Hematopoietic multipotent progenitor cell (in vitro differentiated cells): ENCODE measurements at places on chromosomes 3 and 15.

GRCh38 chr3:104396974-104397669 lies 969.6 kb upstream of the ALCAM start:
- DNase-seq, result no peak

GRCh38 chr15:96431786-96432185 lies 101.3 kb downstream of the NR2F2 start:
- DNase-seq, result no peak

DNA sequence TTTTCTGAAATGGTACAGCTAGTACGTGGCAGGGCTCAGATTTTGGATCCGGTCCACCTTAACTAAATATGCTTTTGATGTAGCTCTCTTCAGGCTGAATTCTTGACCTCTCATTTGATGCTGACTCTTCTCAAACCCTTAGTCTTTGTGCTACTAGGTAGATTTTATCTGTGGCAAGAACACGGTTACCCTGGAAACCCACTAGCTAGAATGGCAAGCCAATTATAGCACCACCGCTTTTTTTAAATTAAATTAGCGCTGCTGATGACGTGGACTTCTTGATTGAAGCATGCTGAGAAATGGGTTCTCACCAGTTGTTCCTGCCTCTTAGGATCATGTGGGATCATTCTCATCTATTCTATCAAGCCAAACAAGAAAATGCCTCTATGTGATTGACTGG lies 421.5 kb downstream of the LPP start:
- no peak for DNase-seq

DNA sequence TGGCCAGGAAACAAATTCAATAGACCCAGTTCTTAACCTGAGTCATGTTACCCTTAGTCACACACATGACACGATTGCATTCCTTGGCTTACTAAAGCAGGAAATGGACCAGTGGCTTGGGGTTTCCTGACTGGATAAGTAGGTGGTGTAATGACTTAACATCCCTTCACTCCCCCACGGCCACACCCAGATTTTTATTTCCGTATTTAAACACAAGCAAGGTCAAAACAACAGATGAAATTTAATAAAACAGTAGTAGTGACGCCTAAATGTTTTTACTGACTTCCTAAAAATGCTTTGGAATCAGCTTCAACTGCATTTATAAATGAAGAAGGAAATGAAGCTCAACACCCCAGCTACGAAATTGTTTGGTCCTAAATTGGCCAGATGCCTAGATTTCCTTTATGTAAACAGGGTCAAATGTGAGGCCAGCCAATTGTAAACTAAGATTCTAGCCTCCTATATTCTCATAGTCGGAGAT lies 324.3 kb downstream of the CHST2 start:
- DNase-seq, result peak; percentile 80

DNA sequence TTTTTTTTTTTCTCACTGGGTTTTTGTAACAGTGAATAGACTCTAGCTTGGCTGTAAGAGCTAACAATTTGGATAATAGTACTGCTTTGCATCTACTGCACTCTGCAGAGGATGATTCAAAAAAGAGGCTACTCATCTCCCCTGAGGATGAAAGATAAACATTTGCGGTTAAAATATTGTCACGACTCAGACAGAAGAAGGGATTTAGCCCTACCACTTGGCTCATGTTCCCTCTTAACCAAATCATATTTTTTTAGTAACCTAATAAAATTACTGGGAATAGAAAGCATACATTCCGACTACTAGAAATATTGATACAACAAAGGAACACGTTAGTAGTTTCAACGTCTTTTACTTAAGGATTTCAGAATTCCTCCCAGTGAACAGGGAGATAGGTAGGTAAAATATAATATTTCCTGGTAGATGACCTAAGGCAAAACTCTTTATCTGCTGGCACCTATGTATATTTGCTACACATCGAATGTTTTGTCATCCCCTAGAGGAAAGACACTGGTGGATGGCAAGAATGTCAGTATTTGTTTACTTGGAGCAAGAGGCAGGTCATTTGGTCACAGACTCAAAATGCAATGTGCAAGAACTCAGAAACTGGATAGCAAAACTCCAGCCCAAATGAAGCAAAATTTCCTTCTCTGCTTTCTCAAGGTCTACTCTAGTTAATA lies 110.8 kb downstream of the GREM1 start:
- DNase-seq, result no peak

GRCh38 chr3:185716436-185717108 lies 108.3 kb downstream of the IGF2BP2 start:
- no peak for DNase-seq

DNA sequence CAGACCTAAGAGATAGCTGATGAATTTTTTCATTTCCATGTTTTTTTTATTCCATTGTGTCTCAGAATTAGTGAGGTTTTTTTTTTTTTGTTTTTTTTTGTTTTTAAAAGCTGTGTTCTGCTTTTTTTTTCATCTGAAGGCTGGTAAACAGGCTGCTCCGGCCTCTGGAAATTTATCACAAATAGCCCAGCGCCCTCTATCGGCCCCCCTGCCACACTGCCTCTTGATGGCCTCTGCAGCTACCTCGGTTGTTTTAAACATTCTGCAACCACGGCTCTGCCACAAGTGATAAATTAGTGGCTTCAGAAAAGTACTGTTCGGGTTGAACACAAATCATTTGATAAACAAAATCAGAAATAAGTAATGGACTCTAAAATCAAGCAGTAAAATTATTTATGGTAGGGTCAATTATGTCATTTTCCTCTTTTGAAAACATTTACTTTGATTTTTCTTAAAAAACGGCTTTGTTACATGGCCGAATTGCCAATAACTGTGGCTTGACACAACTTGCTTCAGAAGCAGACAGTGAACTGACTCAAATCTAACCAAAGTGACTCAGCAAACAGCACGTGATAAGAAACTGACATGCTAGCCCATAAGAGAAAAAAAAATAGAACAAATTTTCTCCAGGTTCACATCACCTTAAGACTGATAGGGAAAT lies 87.8 kb downstream of the RSL24D1 start:
- no peak for DNase-seq
